ENCODE measurements at places on chromosomes 3 and 15.

- DNase-seq: no peak
Observed at GRCh38 chr3:72371431-72371830, 476.8 kb downstream of the SHQ1 start.

DNA sequence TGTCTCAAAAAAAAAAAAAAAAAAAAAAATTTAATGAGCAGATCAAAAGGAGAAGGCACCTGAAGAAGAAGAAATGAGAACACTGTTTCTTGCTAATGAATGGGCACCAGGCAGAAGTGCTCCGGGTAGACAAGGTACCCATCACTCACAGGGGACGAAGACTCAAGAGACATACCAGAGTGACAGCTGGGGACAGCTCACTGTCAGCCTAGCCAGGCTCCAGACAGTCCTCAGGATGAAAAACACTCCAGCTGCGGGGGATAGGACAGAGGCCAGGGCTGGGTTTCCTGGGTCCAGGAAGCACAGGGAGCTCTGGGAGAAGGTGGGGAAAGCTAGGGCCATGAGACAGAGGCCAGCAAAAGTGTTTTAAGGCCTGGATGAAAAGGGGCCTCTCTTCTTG, 48.5 kb upstream of the PARL start:
- no peak for DNase-seq

DNA sequence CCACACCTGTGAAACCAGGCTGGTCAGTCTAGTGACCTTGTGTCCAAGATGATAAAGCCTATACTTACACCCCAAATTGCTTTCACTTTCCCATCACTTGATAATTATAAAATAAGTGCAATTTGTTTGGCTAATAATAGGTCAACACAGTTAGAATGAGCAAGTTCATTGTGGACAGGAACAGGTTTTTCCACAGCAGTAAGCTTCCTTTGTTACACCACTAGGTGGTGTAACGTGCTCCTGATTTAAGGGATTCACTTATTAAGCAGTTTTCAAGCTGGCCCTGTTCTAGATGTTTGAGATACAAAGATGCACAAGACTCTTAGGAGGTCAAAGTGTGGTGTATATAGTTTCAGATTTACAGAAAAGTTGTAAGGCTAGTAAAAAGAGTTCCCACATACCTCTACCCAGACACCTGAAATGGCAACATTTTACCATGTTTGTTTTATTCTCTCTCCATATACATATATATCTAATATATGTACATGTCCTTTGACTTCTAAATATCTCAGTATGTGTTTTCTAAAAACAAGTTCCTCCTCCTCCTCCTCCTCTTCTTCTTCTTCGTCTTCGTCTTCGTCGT, 6.8 kb upstream of the MFSD1 start:
- DNase-seq: no peak

GRCh38 chr15:66417736-66418135, 31.0 kb downstream of the MAP2K1 start:
- DNase-seq: no peak

GRCh38 chr15:41323611-41324010, 8.8 kb downstream of the OIP5 start:
- DNase-seq: no peak

GRCh38 chr15:96521386-96521785, 190.9 kb downstream of the NR2F2 start:
- no peak for DNase-seq

DNA sequence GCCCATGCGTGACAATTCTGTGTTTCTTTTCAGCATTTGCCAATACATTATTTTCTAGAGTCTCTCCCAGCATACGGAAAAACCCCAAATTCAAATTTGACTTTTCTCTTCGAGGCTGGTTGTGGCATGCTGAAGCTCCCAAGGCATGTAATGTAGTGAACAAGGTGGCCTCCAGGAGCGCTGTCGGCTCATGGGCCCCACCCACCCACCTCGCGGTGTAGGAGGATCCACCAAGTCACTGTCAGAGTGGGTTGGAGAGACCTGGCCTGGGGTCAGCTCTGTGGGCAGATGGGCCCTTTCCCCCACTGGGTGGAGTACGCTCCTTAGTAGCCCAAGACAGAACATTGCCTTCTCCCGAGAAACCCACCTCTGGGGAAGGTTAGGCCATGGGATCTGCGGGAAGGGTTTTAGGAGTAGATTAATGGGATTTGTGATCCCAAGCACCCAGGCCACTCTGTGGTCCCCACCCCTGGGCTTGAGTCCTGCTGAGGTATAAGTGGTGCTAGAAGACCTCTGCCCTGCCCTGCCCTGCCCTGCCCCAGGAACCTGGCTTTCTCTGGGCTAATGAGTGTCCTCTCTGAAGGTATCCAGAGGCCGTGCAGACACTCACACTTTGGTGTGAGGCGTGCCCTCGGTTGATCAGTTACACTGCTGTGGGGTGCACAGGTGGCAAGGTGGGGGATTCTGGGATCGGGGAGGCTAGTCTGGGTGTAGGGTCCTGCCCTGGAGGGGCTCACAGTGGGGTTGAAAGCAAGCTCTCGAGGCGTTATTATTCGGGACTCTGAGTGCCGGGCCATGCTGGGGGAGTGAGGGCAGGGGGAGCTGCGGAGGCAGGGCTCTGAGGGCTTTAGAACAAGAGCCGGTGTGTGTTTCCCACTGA, 97.9 kb downstream of the APBA2 start:
- peak; percentile 66 for DNase-seq

GRCh38 chr15:91844928-91845327, 8.6 kb upstream of the SLCO3A1 start:
- DNase-seq: no peak

DNA sequence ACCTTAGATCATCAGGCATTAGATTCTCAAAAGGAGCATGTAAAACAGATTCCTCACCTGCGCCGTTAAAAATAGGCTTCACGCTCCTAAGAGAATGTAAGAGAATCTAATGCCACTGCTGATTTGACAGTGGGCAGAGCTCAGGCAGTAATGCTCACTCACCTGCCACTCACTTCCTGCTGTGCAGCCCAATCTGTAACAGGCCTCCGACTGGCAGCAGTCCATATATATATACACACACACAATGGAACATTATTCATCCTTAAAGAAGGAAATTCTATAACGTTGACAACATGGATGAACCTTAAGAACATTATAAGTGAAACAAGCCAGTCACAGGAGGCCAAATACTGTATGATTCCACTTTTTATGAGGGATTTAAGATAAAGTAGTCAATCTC, 24.5 kb downstream of the ZNF148 start:
- DNase-seq: no peak

DNA sequence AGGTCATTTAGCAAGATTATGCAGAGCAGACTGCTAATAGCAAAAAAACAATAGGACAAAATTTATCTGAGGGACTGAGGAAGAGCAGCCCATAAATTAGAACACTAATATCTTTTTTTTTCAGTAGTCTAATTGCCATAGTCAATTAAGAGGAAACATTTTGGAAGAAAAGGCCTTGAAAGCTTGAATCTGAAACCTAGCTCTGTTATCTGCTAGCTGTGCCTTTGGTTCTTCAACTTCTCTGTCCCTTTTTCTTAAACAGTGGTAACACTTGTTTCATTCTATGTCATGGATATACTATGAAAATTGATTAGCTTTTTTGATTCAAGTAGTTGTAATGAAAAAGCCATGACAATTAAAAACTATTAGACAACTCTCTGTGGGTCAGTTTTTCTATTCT, 1.7 kb downstream of the ATR start:
- no peak for DNase-seq

- no peak for DNase-seq
Observed at GRCh38 chr3:138127636-138128365, 4.4 kb downstream of the A4GNT start.

DNA sequence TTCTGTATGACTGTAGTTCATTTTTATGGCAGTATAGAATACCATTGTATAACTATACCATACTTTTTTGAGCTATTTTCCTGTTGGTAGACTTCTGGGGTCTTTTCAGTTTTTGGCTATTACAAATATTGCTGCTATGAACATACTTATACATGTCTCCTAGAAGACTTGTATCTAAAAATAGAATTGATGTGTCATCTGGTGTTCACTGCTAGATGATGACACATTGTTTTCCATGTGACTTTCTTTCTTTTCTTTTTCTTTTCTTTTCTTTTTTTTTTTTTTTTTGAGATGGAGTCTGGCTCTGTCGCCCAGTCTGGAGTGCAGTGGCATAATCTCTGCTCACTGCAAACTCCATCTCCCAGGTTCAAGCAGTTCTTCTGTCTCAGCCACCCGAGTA, 69.8 kb downstream of the SH3GL3 start:
- no peak for DNase-seq

GRCh38 chr15:71011503-71012155, 103.6 kb upstream of the THSD4 start:
- no peak for DNase-seq

GRCh38 chr3:116001151-116001621, 377.9 kb downstream of the GAP43 start:
- DNase-seq: no peak

GRCh38 chr3:106609666-106610301, 741.0 kb upstream of the CBLB start:
- peak; percentile 69 for DNase-seq

DNA sequence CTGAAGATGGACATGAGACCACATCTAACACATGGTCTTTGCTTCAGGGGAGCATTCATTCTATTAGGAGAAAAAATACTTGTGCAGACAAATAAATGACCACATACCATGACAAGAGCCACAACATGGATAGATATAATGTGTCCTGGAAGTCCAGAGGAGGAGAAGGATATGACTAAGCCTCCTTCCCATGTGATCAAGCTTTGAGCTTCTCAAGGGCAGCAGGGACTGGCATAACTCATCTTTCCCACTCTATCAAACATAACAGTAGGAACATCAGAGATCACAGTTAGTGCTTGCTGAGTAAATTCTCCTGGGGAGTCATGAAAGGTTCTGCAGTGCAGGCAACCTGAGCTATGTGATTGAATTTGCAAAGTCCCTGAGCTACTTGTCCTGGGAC, 86.0 kb upstream of the LPP start:
- DNase-seq: no peak

DNA sequence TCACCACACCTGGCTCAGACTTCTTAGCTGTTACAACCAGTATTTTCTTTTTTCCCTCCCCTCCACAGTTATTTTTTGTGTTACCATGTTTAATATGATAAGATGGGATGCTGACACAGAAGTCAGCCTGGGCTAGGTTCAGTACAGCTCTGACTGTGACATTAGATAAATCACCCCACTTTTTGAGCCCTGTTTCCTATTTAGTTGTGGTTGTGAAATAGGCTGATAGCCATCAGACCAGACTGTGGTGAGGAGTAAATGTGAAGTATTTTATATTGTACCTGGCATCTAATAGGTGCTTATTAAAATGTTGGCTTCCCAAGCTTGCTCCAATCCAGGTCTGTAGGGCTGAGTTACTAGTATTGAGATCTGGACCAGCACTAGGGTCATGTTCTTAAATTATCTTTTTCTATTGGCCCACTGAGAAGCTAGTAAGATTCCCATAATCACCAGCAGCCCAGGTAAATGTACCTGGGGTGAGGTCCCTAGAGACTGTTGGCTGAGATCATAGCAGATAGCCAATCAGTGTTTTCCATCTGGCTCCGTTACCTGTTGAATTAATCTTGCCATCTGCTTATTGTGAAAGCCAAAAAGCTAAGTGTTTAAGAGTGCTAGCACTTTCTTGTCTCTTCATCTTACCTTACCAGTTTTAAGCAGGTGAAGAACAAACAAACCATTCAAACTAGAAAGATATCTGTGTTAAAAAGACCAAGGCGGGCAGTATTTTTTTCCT, 61.0 kb downstream of the CCK start:
- DNase-seq: no peak

DNA sequence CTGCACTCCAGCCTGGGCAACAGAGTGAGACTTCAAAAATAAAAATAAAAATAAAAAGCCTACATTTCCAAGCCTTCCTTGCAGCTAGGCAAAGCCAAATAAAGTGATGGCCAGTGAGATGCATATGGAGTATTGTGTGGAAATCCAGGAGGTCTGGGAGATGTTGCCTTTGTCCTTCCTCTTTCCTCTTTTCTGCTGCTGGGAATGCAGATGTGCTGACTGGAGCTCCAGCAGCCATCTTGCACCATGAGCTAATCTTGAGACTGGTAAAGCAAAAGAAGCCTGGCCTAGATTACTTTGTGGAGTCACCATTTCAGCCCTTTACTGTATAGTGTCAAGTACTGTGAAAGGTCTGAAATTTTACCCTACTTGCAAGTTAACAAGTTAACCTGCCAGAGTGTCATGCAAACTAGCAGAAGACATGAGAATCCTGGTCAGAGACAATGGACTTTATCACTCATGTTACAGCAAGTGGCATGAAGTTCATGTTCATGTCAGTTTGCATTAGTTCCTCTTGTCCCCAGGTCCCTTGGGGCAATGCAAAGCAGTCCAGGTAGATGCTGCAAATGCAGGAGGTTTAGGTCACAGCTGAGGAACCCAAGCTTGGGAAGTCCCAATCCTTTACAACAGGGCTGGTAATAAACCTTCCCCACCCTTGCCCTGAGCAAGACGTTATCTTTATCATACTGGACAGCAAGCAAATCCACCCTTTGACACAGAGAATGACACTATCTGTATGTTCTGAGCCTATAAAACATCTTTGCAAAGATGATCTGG, 103.1 kb downstream of the TLE3 start:
- no peak for DNase-seq

DNA sequence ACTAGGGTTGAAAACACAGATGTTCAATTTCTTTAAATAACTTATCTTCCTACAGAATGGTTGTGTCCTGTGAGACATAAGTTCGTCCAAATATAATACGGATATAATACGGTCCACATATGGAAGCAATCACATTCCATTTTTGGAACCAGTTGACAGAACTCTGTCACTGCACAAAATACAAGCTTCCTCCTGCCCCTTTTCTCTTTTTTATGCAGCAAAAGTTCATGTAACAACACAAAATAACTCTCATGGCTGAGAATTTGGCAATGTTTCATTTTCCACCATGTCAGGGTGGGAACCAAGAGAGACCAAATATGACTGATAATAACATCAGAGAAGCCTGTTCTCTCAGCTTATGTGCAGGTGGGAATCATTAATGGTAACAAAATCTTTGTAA, 158.1 kb upstream of the ZNF385D start:
- DNase-seq: no peak

- no peak for DNase-seq
Observed at GRCh38 chr3:82973791-82974190, 1212.3 kb upstream of the GBE1 start.

GRCh38 chr3:110272525-110272924, 799.1 kb upstream of the NECTIN3 start:
- DNase-seq: no peak

GRCh38 chr3:143118630-143119008, 952 bp upstream of the CHST2 start:
- no peak for DNase-seq

- DNase-seq: no peak
Observed at GRCh38 chr3:64463981-64464380, 223.8 kb downstream of the ADAMTS9 start.

GRCh38 chr3:150106740-150107428, 136.2 kb upstream of the PFN2 start:
- DNase-seq: no peak

GRCh38 chr15:27091270-27091940, 120.4 kb downstream of the GABRG3 start:
- no peak for DNase-seq

- peak; percentile 44 for DNase-seq
Observed at GRCh38 chr3:87793337-87793877, 265.4 kb downstream of the CGGBP1 start.
